ENCODE measurements at places on chromosomes 7 and 10.

DNA sequence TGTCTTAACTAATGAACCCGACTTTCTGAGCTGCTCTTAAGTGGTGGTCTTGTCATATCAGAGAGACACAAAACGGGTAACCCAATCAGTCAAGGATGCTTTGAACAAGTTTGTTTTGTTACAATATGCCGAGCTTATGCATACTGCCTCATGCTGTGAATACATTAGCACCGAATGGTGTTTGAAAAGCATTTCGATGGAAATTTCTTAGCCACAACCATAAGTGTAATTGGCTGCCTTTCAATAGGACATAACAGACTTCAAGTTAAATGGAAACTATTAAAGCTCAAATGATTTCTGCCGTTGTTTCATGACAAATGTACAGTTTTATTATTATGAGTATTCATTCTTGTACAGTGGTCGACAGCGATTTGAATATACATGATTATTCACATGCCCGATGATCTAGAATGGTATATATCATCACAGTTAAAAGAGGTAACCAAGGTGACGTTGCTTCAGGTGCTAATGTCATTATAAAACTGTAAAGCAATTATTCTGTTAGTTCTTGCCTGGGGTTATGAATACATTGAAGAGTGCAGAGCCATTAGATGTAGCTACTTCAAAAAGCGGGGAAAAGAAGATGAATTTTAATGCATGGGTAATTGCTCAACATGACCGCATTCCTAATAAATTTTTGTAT lies 118.8 kb downstream of the EBF3 start:
- no peak for DNase-seq

- DNase-seq: no peak
Measured at GRCh38 chr7:87424075-87424474, 51.4 kb downstream of the ABCB4 start.

- DNase-seq: no peak
Measured at GRCh38 chr7:129607471-129608120, 3.9 kb upstream of the NRF1 start.

- DNase-seq: no peak
Measured at GRCh38 chr10:110695539-110695886, 51.4 kb downstream of the RBM20 start.

GRCh38 chr10:60312818-60313588 lies 76.7 kb downstream of the ANK3 start:
- no peak for DNase-seq

GRCh38 chr7:34165927-34166550 lies 260.7 kb downstream of the BMPER start:
- no peak for DNase-seq

- DNase-seq: no peak
Measured at GRCh38 chr10:30705101-30705624, 75.6 kb upstream of the LYZL2 start.

DNA sequence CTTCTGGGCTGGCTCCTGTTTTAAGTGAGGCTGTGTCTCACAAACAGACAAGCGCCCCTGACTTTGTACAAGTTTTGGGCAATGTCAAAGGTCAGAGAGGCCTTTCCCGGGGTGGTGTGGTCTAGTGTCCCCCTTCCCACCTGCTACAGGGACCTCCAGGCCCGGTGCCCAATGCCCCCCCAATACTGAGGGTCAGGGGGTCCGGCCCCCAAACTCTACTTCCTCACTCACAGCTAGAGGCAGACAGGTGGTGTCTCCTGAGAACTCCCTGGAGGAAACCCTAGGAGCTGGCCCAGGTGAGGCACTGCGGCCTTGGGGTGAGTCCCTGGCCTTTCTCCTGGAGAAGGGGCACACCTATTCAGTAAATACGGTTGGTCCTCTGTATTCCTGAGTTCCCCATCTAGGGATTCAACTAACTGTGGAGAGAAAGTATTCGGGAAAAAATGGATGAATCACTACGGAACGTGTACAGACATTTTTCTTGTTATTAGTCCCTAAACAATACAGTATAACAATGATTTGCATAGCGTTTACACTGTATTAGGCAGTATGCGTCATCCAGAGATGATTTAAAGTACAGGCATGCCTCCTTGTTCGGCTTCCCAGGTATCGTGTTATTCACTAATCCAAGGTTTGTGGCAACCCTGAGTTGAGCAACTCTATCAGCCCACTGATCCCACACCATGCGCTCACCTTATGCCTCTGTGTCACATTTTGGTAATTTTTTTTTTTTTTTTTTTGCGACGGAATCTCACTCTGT lies 308.1 kb downstream of the WDR37 start:
- no peak for DNase-seq

All from breast epithelium (tissue), 4 donors.